Heart left ventricle (tissue), 16 donors: ENCODE measurements at places on chromosomes 16 and 17. TPM values are rescaled to one million over a fixed set of nuclear protein-coding genes. Genes with fewer than 3 reads are reported as not detected.
A peak's percentile ranks its signal among the peaks of the same experiment; 100 is the strongest.

DNA sequence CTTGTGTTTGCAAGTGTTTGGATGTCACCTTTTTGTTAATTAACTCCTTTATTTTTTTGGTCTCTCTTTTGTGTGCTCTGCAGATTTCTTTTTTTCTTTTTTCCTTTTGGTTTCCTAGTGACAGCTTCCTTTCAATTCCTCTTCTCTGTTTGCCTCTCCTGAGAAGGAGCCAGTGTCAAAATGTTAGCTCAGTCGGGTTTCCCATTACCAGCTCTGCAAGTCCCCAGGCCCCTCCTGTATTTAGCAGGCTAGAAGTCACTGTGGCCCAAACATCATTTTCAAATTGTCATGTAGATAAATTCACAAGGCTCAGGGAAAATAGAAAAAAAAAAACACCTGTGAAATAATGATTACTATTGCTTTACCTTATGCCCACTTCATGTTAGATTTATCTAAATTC, 1621.6 kb downstream of the CDH8 start:
- no peaks in the 10 kb centered on the region for H3K27me3 ChIP-seq
- no peak overlapping the region for H3K27ac ChIP-seq
- H3K4me3 ChIP-seq, result no peak overlapping the region
- DNase-seq, result no peak
- H3K4me1 ChIP-seq, result no peaks in the 10 kb centered on the region

DNA sequence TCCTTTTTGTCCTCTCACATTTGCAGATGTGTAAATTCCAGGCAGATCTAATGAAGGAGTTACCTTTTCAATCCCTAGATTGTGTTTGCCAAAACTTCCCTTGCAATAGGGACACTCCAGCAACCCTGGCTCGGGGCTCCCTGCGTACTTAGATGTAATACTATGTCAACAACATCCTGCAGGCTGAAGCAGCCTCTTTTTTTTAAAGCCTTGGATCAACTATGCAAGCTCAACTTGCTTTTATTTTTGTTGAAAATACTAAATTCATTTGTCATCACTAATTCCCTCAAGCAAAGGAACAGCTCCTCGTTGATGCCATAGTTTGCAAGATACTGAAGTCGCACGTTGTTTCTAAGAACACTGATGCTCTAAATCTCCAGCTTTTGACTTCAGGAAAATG, 59.1 kb downstream of the GRIN2A start:
- H3K4me3 ChIP-seq, result no peak overlapping the region
- DNase-seq, result no peak
- peaks cover 8% of the 10 kb centered on the region for H3K27me3 ChIP-seq

DNA sequence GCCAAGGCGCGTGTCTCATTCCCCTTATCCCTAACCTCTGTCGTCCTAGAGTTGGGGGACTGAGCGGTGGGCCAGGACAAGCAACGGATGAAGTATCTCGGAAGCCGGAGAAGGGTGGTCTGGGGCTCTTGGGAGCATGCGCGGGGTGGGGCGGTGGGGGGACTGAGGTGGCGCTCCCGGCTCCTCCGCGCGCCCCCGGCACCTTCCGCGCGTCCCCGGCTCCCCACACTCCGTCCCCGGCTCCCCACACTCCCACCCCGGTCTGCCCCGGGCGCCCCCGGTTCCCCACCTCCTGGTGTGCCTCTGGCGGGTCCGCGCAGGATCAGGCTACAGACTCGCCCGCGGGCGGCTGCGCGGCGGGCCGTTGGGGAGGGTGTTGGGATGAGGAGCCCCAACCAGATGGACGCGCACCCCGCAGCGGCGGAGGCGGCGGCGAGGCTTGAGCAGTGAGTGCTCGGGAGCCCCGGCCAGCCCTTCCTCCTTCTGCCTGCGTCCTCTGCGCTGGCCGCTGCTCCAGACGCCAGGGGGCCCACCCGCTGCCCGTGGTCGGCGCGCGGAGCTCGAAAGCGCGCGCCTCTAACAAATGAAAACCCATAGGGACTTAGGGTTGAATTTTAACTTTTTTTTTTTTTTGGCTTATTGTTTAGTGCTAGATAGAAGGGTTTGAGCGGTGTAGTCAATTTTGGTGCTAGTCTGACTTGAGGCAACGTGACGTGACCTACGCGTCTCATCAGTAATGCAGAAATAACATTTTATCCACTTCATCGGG, 5.6 kb upstream of the CRYM start:
- H3K4me1 ChIP-seq, result no peaks in the 10 kb centered on the region
- peak overlapping the region; percentile 56 for H3K4me3 ChIP-seq
- peak; percentile 71 for DNase-seq
- no peaks in the 10 kb centered on the region for H3K27me3 ChIP-seq
- H3K36me3 ChIP-seq, result no peaks in the 10 kb centered on the region

DNA sequence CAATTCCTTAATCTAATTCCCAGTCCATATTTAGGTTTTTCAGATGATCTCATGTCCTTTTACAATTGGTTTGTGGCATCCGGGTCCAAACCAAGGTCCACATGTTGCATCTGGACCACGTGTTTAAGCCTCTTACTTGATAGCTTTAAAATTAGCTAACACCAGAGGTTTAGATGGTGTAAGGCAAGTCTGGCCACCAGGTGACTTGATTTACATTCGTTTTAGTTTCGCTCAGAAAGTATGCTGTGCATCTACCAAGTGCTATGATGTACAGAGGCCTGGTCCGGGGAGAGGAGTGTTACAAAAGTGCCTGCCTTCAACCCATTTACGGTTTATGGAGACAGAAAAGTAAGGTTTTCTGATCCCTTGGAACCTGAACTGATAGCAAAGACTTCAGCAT, 878 bp upstream of the DNAJA2 start:
- H3K36me3 ChIP-seq, result no peaks in the 10 kb centered on the region
- peak overlapping the region; percentile 80 for H3K4me3 ChIP-seq
- H3K27me3 ChIP-seq, result no peaks in the 10 kb centered on the region
- H3K4me1 ChIP-seq, result peaks cover 42% of the 10 kb centered on the region

- H3K27ac ChIP-seq, result no peak overlapping the region
- no peaks in the 10 kb centered on the region for H3K27me3 ChIP-seq
- peaks cover 20% of the 10 kb centered on the region for H3K4me1 ChIP-seq
- no peak overlapping the region for H3K4me3 ChIP-seq
- no peaks in the 10 kb centered on the region for H3K36me3 ChIP-seq
Observed at GRCh38 chr17:83074486-83075223, 4.8 kb upstream of the METRNL start.

PGAP3 gene
- 8.0 TPM for total RNA-seq

GAN gene
- total RNA-seq, result 9.0 TPM

HOXB6 gene
- total RNA-seq, result 1.7 TPM
